ENCODE measurements at places on chromosomes 6 and 20.

GRCh38 chr20:36311854-36312723, 6.0 kb downstream of the DLGAP4 start:
- DNase-seq = no peak

- no peak for DNase-seq
Observed at GRCh38 chr20:62313021-62313420, 10.2 kb downstream of the ADRM1 start.

DNA sequence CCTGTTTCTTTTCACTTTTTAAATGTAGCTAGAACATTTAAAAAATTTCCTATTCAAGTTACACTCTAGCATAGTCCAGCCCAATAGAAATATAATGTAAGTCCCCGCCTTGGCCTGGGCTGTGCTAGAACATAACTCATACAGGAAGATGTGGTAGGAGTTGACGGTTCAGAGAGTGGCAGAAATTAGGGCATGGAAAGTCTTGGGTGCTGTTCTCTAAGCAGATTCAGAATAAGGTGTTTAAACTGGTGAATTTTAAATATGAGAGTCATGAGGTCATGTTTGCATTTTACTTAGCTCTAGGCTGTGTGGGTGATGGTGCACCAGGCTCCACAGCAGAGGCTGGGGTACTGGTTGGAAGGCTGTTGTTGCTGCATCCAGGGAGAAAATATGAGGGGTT, 256.5 kb downstream of the FARS2 start:
- DNase-seq = no peak

GRCh38 chr6:56906752-56907151, 48.2 kb upstream of the BEND6 start:
- DNase-seq = no peak

DNA sequence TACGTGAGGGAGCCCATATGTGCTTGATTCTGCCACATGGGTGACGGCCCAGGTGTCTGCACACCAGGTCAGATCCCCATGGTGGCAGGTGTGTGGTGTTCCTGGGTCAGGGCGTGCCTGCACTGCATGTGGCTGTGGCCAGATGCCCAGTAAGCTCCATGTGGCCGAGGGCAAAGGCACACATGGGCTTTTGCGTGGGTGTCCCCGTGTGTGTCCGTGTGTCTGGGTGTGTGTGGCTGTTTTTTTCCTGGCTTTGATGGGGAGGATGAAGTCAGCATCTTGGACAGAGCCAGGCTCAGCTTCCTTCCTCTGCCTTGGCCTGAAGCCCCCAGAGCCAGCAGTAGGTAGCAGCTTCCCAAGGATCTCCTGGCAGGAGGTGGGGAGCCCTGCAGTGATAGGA, 1.5 kb upstream of the TNXB start:
- no peak for DNase-seq

DNA sequence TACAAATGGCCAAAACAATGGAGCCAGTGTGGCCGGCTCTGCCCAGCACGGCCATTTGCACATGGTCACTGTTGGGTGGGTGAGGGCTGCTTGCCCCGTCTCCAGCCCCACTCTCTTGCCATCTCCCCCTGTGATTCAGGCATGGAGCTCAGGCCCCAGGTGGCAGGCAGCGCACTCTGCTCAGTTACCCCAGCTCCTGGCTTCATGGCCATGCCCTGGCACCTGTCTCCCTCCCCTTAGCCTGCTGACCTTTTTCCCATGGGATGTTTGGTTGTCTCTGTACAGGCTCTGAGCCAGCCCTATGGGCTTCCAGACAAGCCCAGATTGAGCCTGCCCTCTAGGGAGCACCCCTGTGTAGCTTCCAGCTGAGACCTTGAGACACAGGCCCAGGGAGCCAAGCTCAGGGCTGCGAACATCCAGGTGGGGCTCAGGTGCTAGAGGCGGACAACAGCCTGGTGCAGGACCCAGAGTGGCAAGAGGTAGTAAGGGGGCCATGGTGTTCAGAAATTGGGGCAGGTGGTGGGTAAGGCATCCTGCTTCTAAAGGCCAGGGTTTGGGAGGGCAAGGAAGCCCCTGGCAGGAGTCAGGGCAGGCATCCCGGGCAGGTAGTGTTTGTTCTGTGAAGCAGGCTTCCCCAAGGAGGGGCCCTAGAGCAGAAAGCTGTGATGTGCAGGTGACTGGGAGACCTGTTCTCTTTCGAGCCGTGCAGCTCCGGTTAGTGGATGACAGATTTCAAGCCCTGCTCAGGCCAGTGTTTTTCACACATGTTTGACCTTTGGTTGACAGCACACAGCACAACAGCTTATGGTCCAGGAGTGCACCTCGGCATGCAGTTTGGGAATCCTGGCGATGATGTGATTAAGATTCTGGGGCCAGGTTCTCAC, 17.7 kb downstream of the SYNJ2 start:
- DNase-seq = no peak

DNA sequence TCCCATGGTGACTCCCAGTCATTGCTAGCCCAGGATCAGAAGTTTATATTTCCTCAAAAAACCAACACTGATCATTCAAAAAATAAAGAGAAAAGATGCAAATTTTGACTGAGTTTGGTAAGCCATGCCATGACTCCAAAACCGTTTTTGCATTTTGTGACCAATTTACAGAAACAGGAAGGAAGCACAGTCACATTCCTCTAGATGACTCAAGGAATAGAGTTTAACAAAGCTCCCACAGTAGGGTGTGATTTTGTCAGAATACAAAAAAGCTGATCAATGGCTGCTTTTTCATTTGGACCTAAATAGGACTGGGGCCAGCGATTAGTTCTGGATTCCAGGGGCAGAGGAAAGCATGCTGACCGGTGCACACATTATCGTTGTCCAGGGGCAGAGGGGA, 179.4 kb upstream of the AFDN start:
- no peak for DNase-seq

GRCh38 chr6:42693725-42694323, 28.6 kb downstream of the PRPH2 start:
- no peak for DNase-seq

DNA sequence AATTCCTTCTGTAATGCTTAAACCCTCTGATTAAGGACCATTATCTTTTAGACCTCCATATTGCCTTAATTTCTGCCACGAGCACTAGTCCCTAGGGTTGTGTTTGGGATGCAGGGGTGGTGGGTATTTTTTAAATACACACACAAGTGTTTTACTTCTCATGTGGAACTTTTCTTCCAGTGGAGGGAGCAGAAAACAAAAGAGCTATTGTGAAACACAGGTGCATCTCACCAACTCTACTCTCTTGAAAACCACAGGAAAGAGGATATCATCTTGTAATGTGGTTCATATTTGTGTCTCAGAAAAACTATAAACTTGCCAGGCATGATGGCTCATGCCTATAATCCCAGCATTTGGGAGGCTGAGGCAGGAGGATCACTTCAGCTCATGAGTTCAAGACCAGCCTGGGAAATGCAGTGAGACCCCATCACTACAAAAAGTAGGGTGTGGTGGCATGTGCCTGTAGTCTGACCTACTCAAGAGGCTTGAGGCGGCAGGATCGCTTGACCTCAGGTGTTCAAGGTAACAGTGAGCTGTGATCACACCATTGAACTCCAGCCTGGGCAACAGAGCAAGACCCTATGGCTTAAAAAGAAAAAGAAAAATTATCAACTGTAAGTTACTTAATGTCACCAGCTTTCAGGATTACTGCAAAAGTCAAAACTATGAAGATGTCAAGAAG, 37.3 kb downstream of the MRS2 start:
- DNase-seq = no peak

DNA sequence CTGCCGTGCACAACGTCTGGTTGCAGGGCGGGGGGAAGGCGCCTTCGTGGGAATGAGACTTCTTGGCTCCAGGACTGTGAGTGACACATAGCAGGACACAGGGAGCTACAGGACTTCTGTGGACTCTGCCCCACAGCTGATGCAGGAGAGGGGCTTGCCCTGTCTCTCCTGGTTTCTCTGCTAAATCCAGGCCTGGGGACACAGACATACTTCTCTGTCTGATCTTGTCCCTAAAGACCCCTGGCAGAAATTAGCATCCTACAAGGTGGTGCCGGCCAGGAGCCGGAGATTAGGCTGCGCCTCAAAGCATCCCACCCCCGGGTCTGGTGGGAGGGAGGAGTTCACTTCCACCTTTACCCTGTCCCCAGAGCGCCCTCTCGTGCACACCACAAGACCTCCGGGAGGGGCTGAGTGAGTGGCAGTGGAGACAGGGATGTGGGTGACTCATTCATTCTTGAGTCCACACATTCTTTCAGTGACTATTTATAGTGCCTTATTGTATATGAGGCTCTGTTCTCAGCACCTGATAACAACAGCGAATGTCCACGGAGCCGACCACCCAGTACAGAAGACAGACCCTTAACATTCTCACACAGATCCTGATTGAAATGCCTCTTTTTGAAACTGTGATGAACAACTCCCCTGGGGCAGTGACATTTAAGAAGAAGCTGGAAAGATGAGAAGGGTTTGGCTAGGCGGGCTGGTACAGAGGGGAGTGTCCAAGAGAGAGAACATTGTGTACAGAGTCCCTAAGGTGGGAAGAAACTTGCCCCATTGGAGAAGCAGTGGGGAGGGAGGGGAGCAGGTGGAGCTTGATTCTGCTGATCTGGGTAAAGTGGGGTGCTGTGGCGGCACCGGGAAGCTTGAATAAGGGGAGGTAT, 39.0 kb downstream of the GMPR start:
- DNase-seq = peak; percentile 54

GRCh38 chr6:140917911-140918310, 1214.8 kb upstream of the GJE1 start:
- no peak for DNase-seq

- DNase-seq = no peak
Observed at GRCh38 chr6:38080889-38081288, 261.4 kb downstream of the ZFAND3 start.

GRCh38 chr6:69390125-69390524, 406.7 kb downstream of the LMBRD1 start:
- DNase-seq = no peak

- DNase-seq = no peak
Observed at GRCh38 chr20:316316-317068, 8.9 kb upstream of the SOX12 start.

- DNase-seq = no peak
Observed at GRCh38 chr6:75568965-75569364, 32.7 kb upstream of the SENP6 start.

- DNase-seq = no peak
Observed at GRCh38 chr6:11323666-11324452, 91.4 kb upstream of the NEDD9 start.

DNA sequence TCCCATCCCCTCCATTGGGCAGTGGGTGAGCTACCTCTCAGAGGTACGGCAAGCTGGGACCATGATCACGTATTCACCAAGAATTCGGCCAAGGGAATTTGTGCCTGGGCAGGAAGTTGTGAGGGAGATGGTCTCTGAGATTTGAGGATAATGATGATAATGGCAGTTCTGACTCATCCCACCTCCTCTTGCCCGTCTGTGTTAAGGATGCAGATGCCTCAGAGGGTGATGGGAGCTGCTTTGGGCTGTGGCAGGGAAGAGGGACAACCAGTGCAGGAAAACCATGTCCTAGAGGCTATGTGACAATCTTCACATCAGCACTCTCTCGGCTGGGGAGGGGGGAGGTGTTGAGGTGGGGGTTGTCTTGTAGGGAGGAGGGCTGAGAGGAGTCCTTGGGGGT, 4.3 kb downstream of the TGM6 start:
- DNase-seq = no peak

- no peak for DNase-seq
Observed at GRCh38 chr6:168045141-168045691, 33.8 kb downstream of the FRMD1 start.

- DNase-seq = no peak
Observed at GRCh38 chr6:129731428-129731827, 21.5 kb upstream of the ARHGAP18 start.

- DNase-seq = no peak
Observed at GRCh38 chr6:112029045-112029822, 24.7 kb upstream of the CCN6 start.

DNA sequence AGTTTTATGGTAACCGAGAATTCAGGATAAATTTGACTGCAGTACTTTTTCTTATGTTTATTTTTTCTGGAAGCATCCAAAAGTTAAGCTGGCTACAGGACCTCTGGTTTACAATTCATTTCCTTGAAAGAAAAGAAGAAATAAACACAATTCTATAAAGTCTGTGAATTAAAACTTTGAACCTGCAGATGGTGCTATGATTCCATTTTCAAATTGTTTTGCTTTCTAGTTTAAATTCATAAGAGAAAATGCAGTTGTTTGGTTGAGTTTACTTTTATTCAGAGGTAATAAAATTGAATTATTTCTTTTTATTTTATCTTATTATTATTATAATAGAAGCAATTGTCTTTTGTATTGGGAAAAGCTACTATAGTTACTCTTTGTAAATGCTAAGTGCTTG, 1.8 kb upstream of the VIP start:
- DNase-seq = no peak

GRCh38 chr6:30802731-30803130, 58.4 kb upstream of the IER3 start:
- no peak for DNase-seq

GRCh38 chr6:26092443-26092842, 5.2 kb downstream of the HFE start:
- DNase-seq = no peak

DNA sequence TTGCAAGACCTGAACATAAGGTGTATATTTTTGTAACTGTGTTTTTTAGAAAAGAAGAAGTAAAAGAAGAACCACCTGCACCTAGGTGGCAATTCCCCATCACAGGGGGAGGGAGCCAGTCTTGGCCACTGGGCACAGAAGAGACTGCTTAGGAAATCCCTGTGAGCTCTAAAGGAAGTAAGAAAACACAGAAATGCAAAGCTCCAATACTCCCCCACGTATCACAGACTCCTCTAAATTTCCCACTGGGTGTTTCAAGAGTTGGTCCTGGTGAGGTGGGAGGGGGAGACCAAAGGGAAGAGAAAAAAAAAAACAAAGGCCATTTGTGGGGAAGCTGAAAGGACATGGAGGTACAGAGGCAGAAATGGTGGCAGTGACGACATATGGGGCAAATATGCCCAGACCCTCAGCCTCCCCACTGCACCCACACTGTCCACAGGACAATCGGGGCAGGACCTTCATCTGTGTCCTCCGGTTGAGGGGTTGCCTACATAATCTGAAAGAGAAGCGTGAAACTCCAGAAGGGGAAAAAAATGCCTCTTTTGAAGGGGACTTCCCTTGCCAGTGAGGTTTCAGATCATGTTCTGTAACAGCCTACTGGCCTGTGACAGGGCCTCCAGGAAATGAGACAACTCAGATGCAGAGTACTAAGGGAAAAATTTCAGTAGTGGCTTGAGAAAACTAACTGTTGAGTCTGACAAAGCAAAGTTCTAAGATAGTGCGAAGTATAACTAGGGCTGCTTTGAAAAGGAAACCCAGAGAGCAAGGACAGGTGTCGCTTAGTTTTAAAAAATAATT, 226.2 kb upstream of the MARCKS start:
- DNase-seq = no peak
